ENCODE measurements at places on chromosomes 16 and 17. TPM values are rescaled to one million over a fixed set of nuclear protein-coding genes. Genes with fewer than 3 reads are reported as not detected.

The CA5A gene
- total RNA-seq, result not detected

The TMEM100 gene
- total RNA-seq, result 3.4 TPM

The KRT9 gene
- total RNA-seq, result not detected

The PYDC1 gene
- total RNA-seq, result not detected

The AGRP gene
- not detected for total RNA-seq

The CDH5 gene
- total RNA-seq, result not detected

The KIF18B gene
- 25.2 TPM for total RNA-seq

The UTS2R gene
- total RNA-seq, result not detected

The YBX2 gene
- not detected for total RNA-seq

The OR3A2 gene
- not detected for total RNA-seq

The KRT16 gene
- total RNA-seq, result not detected

The PRSS8 gene
- 0.30 TPM for total RNA-seq

Measured in bronchus fibroblast of lung (primary cell).